Stimulated activated CD4-positive, alpha-beta T cell treated with anti-CD3 and anti-CD28 coated beads, Interleukin-1b, Interleukin-23, amount 100 ng/mL, for 24 hours (primary cell): ENCODE measurements at places on chromosomes 2 and 18.

DNA sequence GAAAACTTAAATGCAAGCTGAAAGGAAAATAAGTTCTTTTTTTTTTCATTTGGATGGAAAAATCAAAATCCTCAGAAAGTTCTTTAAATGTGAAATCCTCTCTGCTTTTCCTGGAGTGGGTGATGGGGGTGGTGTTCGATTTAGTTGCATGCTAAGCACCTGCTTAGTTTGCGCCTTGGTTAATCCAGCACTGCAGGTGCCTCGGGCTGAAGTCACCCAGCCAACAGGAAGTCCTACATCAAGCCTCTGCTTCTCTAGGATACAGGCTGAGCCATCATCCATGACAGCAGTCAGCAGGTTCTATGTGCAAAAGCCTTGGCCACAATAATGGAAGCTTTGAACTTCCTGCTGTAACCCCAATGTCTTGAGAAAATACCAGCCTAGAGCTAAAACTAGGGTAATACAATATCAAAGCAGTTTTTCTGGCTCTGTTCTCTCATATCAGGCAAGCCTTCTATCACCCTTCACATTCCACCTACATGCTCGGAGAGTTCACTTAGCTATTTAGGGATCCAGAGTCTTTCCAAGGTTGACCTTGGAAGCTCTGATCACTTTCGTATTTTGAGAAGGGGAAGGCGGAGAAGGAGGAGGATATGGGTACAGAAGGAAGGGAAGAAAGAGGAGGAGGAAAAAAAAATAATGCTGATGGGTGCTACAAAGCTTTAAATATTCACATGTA, 116.1 kb upstream of the LRRTM1 start:
- DNase-seq: no peak

- DNase-seq: no peak
Measured at GRCh38 chr2:206112846-206113547, 27.0 kb upstream of the INO80D start.

DNA sequence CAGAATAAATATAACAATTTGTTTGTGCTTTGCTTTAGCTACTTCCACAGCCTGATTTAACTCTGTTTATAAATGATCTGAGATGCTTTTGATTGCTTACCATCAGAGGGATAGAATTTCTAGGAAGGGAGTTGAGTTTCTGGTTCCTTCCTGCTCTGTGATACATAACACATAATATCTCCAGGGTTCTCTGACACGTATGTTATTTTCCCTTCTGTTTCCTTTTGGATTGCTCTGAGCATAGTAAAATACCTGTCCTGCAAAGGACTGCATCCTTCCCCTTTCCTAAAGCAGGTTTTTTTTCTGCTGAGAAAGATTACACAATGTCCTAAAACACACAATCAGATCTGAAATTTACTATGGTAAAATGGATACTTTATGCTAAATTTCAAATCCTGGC, 76.1 kb downstream of the CABYR start:
- no peak for DNase-seq

GRCh38 chr18:3593381-3593903, 143.5 kb downstream of the TGIF1 start:
- DNase-seq: no peak
